Right lobe of liver (tissue), 6 donors: ENCODE measurements at places on chromosomes 12 and 14. TPM values are rescaled to one million over a fixed set of nuclear protein-coding genes. Genes with fewer than 3 reads are reported as not detected.

The ERBB3 gene
- 139 TPM for total RNA-seq

The OR6C6 gene
- total RNA-seq = not detected

DNA sequence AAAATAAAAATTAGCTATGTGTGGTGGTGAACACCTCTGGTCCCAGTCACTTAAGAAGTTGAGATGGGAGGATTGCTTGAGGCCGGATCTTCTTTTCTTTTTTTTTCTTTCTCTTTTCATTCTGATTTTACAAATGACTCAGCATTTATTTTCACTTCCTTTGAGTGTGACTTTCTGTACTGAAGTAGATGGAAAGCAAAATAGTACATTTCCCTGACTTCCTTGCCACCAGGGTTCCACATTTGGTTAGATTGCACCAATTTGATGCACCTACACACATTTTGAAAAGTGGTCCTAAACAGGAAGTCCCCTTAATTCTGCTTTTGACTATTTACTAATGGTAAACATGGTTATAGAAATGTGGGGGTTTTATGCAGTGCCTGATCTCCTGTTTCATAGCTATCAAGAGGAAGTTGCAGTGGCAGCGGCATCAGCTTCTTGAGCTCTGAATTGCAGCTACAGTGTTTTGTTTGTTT, 13.0 kb upstream of the LEMD3 start:
- no peak for DNase-seq
- H3K27ac ChIP-seq = no peak overlapping the region
- H3K27me3 ChIP-seq = no peaks in the 10 kb centered on the region
- H3K4me3 ChIP-seq = no peak overlapping the region
- H3K4me1 ChIP-seq = no peaks in the 10 kb centered on the region

DNA sequence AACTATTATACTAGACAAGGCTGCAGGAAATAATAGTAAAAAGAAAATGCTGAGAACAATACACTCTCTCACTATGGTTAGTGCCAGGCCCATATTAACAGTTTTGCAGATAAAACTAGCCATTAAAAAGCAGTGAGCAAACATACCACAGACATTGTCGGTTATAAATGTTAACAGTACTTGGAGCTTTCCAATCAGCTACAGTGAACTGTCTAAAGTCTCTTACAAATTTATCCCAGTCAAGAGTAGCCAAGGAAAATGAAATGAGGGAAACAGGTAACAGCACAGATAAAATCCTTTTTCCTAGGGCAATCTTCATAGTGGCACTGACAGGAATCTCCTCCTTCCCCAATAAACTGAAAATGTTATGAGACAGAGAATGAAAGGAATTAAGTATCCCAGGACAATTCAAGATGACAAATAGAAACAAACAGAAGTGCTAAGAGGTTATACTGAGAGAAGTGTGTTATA, 30.8 kb downstream of the PAWR start:
- no peak for DNase-seq
- H3K27ac ChIP-seq = no peak overlapping the region
- H3K4me1 ChIP-seq = no peaks in the 10 kb centered on the region

DNA sequence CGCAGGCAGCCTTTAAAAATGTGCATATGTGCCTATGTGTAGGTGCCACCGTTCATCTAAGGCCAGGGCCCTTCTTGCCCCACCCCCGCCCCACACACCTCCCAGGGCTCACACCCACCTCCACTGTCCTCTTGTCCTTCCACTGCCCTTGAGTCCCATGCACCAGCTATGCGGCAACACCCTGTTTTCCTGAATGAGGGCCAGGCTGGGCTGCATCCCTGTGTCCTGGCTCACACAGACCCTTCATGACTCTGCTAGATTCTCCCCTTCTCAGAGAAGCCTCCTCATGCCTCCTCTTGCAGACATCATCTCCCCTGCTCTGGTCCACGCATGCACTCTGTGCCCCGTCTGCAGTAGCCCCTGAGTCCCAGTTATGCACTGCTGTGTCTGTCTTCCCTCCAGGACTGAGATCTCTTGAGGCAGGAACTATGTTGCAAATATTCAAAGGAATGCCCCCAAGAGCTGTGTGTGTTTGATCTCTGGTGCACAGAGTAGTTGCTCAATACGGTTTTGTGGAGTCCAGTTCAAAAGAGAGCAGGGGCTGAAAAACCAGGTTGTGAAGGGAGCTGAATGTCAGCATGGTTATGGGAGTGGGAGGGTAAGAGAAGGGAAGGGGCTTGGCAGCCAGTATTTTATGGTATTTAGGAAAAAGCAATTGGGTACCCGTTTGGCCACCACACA, 47.3 kb upstream of the ESRRB start:
- H3K27ac ChIP-seq = no peak overlapping the region
- H3K4me1 ChIP-seq = no peaks in the 10 kb centered on the region
- no peaks in the 10 kb centered on the region for H3K27me3 ChIP-seq
- no peaks in the 10 kb centered on the region for H3K36me3 ChIP-seq
- DNase-seq = no peak
- no peak overlapping the region for H3K4me3 ChIP-seq

DNA sequence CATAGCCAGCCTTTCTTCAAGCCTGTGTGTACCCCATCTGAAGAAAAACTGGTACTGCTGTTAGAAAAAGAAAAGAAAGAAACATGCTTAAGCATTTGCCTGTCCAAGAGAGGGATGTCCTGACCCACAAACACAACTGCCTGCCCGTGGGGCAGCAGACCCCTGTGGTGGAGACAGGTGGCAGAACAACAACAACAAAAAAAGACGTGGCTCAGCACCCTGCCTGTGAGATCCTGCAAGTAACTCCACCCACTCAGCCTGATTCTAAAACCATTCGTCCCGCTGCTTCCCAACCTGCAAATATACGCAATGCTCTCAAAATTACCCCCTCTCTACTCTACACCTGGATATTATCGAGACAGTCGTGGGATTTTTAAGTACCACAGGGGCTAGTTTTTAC, 64.9 kb upstream of the ZDHHC17 start:
- no peak for DNase-seq
- H3K27ac ChIP-seq = no peak overlapping the region
- no peak overlapping the region for H3K4me3 ChIP-seq
- no peaks in the 10 kb centered on the region for H3K4me1 ChIP-seq
- H3K27me3 ChIP-seq = no peaks in the 10 kb centered on the region

GRCh38 chr14:93712838-93713724, 75.2 kb downstream of the PRIMA1 start:
- H3K27ac ChIP-seq = no peak overlapping the region
- DNase-seq = peak; percentile 27
- H3K36me3 ChIP-seq = no peaks in the 10 kb centered on the region
- no peak overlapping the region for H3K4me3 ChIP-seq
- H3K27me3 ChIP-seq = no peaks in the 10 kb centered on the region
- H3K4me1 ChIP-seq = no peaks in the 10 kb centered on the region

DNA sequence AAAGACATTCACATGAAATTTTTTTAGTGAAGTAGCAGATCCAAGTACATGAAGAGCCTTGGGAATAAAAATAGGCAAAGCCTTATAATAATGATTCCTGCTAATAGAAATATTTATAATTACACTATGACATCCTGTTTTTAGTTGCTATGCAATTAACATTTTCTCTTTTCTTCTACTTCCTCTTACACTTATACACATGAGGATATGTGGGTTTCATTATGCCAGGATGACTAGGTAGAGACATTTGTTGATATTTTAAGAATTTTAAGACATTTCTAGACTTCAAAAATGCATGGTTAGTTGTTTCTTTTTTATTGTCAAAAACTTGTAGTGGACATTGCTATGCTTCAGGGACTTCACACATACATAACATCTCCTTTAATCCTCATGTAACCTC, 326.8 kb downstream of the SYT1 start:
- no peak for DNase-seq
- H3K36me3 ChIP-seq = no peaks in the 10 kb centered on the region
- H3K4me1 ChIP-seq = no peaks in the 10 kb centered on the region
- no peak overlapping the region for H3K4me3 ChIP-seq
- no peaks in the 10 kb centered on the region for H3K27me3 ChIP-seq
- no peak overlapping the region for H3K27ac ChIP-seq

DNA sequence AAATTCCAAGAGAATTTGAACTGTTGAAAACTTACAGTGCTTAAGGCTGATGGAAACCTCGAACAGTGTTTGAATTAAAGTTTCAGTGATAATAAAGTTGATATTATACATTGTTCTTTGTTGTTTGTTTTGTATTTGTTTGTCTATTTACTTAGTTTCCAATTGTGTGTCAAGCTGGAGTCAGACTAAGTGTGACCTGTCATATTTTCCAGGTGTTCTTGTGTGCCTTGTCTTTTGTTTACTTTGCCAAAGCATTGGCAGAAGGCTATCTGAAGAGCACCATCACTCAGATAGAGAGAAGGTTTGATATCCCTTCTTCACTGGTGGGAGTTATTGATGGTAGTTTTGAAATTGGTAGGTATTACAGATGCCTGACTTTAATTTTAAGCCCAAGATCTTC, 6.0 kb downstream of the SLCO1C1 start:
- H3K27me3 ChIP-seq = no peaks in the 10 kb centered on the region
- H3K4me3 ChIP-seq = no peak overlapping the region
- no peak for DNase-seq
- H3K36me3 ChIP-seq = no peaks in the 10 kb centered on the region

- no peak for DNase-seq
- no peak overlapping the region for H3K27ac ChIP-seq
- no peaks in the 10 kb centered on the region for H3K36me3 ChIP-seq
- H3K4me3 ChIP-seq = no peak overlapping the region
- H3K4me1 ChIP-seq = no peaks in the 10 kb centered on the region
- H3K27me3 ChIP-seq = no peaks in the 10 kb centered on the region
These were observed 75.0 kb upstream of the DYRK2 start for GRCh38 chr12:67573566-67573965.

GRCh38 chr12:52952076-52952801, 3.3 kb downstream of the KRT18 start:
- H3K4me1 ChIP-seq = no peaks in the 10 kb centered on the region
- DNase-seq = peak; percentile 72
- peaks cover 9% of the 10 kb centered on the region for H3K36me3 ChIP-seq
- no peaks in the 10 kb centered on the region for H3K27me3 ChIP-seq
- no peak overlapping the region for H3K27ac ChIP-seq
- no peak overlapping the region for H3K4me3 ChIP-seq

DNA sequence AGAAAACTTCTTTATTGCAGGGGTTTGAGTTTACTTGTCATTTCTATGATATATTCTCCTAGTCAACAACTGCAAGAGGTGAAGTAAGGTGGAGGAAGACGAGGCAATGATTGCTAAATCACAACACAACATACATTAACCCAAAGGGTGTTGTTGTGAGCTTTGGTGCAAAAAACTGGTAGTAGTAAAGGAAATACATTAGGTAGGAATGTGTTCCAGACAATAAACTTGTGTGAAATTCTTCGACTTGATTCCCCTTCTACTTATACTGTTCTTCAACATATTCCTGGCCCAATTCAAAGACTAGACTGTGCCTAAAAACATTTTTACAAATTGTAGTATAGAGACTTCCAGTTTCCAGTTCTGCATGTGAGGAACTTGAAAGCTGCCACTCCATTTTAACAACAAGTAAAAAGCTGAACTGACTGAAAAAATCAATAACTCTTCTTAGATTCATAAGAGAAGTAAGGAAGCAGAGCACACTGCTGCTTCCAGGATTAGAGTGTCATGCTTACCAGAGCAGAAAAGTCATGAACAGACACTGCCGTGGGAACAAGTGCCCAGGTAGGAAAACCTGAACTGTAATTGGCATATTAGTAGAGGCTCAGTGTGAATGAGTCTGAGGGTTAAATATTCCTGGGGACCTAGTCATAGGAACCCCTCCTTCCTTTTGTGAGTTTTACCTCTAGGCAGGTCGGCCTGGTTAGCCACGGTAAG, 22.2 kb downstream of the COX8C start:
- no peak overlapping the region for H3K27ac ChIP-seq
- no peak for DNase-seq
- no peaks in the 10 kb centered on the region for H3K27me3 ChIP-seq
- H3K36me3 ChIP-seq = no peaks in the 10 kb centered on the region

DNA sequence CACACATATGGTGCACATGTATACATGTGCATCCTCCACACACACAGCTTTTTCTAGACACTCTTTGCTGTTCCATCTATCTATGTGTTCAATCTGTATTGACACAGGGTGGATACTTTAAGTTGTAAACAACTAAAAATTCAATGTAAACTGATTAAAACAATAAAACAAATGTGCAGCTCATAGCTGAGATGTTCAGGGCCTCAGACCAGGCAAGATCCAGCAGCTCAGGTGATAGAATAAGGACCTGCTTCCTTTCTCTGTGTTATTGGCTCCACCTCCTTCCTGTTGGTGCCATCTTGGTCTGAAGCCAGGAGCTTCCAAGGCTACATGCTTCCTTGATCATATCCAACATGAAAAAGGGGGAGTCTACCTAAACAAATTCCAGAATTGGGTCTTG, 158.1 kb upstream of the RFLNA start:
- no peak for DNase-seq
- no peak overlapping the region for H3K4me3 ChIP-seq
- H3K27ac ChIP-seq = no peak overlapping the region
- H3K4me1 ChIP-seq = no peaks in the 10 kb centered on the region

DNA sequence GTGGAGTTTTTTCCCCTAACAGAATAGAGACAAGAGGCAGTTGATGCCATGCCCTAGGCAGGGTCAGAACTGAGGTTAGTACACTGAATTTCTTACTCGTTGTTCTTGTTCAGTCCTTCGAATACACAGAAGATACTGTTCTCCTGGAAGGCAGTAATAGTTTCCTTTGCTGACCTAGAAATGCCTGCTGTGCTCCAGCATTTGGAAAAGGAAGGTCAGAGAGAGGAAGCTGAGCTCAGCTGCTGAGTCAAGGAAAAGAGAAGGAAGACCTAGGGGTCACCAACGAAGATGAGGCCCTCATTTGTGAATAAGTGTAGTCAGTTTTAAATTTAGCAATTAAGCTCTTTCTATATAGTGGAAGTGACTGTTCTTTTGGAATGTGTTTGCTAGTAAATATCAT, 100.1 kb downstream of the CRADD start:
- DNase-seq = no peak
- no peak overlapping the region for H3K4me3 ChIP-seq
- no peaks in the 10 kb centered on the region for H3K36me3 ChIP-seq

DNA sequence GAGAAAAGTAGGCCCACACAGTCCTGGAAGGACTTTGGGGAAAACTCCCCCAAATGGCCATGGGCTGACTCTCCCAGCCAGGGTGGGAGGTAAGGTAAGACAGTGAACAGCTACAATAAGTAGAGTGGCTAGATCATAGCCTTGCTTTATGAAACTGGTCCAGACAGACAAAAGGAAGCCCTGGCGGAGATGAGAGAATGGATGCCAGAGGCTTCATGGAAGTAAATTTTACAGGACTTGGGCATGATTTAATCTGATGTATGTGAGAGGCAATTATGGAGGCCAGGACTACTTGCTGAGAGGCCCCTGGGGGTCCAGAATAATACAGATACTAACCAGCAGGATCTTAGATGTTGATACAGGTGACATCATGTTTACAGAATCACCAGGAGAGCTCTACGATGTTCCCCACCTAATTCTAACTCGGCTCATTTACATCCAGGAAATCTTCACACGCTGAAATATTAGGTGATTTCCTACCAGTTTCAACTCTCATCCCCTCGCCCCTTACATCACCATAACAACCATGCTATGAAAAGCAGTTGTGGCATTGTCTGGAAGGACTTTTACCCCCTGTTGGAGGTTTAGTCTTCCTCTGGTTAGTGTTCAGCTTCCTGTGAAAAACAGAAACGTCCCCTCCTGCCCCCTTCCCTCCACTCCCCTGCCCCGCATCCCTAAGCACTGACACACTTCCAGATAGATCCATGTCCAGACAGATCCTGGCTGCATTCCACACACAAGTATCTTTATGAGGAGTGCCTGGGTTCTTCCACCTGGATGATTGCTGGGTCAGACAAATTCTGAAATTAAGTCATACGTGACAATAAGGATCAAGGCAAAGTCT, 39.5 kb upstream of the NT5DC3 start:
- no peak overlapping the region for H3K27ac ChIP-seq
- no peaks in the 10 kb centered on the region for H3K36me3 ChIP-seq
- H3K27me3 ChIP-seq = no peaks in the 10 kb centered on the region
- no peak overlapping the region for H3K4me3 ChIP-seq
